ENCODE measurements at places on chromosomes 5 and 9. TPM values are rescaled to one million over a fixed set of nuclear protein-coding genes. Genes with fewer than 3 reads are reported as not detected.
A peak's percentile ranks its signal among the peaks of the same experiment; 100 is the strongest.

- no peak for DNase-seq
Measured at GRCh38 chr5:143592648-143593047, 189.2 kb upstream of the NR3C1 start.

Gene GRIA1
- not detected for total RNA-seq

DNA sequence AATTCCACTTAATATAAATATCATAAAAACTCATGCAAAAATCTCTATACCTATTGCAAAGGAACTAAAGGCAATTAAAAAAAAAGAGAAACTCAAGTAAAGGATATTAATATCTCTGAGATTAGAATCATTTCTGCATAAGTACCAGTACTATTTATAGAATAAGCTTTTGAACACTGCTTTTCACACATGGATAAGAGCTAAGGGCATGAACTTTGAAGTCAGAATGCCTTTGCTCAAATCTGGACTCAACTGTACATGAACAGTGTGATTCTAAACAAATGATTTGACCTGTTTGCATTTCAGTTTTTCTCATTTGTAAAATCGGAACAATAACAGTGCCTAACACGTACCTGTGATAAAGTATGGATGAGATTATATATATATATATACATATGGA lies 255.9 kb downstream of the EFNA5 start:
- DNase-seq, result no peak

- DNase-seq, result no peak
Measured at GRCh38 chr5:68251804-68252522, 36.4 kb downstream of the PIK3R1 start.

- no peak for DNase-seq
Measured at GRCh38 chr5:85334-85995, 6.5 kb upstream of the PLEKHG4B start.

DNA sequence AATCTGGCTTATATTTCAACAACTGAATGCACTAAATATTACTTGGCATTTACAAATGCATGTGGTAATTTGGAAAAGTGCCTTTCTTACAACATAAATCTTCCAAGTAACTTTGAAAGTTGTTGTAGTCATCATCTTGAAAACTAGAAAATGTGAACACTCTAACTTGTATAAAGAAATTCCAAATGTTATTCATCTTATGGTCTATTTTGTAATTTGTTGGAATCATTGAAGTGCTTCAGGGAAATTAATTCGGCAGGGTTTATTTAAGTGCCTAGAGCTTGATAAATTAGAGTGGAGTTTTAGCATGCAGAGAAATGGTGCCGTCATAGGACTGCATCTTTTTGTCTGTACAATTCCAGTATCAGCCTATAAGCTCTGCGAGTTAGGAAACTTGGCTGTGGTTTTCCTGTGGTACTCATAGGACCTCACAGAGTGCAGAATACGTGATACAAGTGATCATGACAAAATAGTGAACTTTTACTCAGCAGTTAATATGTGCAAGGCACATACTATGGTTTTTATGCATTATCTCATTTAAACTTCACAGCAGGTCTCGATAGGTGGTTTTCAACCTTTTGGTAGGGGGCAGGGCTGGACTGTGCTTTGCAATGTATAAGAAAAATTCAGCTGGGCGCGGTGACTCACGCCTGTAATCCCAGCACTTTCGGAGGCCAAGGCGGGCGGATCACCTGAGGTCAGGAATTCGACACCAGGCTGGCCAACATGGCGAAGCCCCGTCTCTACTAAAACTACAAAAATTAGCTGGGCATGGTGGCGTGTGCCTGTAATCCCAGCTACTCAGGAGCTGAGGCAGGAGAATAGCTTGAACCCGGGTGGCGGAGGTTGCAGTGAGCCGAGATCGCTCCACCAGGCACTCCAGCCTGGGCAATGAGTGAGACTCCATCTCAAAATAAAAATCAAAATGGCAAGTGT lies 79.6 kb downstream of the RAI14 start:
- DNase-seq, result no peak

DNA sequence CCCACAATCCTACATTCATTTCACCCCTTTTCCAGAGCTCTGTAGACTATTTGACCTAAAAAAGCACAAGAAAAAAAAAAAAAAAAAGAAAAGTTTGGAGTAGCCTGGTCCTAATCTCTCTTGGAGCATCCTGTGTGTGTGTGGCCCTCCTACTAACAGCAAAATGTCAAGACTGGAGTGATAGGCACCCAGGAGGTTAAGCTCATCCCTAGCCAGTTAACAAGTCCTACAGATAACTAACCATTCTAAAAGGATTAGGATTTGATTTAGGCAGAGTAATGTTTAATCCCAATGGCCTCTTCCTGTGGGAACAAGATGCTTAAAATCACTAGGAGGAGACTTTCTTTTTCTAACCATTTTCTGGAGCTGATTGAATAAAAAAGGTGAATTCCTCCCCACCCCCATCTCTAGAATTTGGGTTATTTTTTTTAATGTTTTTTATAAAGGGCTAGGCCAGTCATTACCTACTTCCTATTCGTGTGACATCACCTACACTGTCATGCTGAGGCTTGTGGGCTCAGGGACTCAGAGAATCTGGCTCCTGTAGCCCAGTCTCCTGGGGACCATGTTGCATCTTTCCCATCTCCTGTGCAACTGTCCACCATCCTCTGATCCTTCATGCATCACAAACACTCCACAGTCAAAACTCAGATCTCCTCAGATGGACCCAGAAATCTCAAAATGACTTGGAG lies 43.2 kb upstream of the NR3C1 start:
- DNase-seq, result no peak

Gene SHISAL2B
- total RNA-seq, result not detected

- no peak for DNase-seq
Measured at GRCh38 chr9:133141833-133142595, 21.0 kb upstream of the RALGDS start.

- DNase-seq, result no peak
Measured at GRCh38 chr9:4992872-4993271, 7.8 kb downstream of the JAK2 start.

- no peak for DNase-seq
Measured at GRCh38 chr9:2934883-2935282, 91.0 kb upstream of the PUM3 start.

DNA sequence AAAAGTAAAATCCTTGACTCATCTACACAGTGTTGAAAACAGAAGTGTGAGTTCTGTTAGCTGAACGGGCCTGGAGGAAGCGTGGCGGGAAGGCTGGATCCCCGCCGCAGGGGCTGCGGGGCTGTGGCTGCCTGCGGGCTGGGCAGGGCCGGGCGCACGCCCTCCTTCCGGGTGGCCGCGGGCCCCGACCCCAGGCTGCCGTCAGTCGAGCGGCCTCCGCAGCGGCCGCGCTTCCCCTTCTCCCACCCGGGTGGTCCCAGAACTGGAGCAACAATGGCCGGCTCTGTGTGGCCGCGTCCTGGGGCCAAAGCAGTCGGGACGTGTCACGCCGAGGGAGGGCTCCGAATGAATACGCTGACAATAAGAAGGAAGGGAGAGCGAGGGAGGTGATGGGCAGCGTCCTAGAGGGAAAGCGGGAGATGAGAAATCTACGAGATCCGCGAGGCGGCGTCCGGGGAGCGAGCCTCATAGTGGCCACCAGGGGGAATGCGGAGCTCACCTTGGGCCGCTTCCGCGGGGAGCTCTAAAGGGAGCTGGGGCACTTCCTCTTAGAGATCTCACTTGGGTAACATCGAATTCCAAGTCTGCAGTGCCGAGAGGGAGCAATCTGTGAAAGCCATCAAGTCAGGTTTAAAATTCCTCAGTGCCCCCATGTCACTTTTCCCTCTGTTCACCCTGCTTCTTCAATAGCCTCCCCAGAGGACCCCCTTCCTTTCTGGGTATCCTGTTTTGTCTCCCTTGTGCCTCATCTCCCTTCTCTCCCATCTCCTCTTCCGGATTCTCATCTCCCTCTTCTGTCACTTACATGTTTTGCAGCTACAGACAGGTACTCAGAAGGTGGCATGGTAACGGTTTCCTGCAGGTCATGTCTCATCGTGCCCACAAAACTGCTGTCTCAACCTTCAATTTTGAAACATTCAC lies 83.9 kb downstream of the SLC1A3 start:
- DNase-seq, result peak; percentile 29

Gene GFPT2
- total RNA-seq, result 553 TPM

DNA sequence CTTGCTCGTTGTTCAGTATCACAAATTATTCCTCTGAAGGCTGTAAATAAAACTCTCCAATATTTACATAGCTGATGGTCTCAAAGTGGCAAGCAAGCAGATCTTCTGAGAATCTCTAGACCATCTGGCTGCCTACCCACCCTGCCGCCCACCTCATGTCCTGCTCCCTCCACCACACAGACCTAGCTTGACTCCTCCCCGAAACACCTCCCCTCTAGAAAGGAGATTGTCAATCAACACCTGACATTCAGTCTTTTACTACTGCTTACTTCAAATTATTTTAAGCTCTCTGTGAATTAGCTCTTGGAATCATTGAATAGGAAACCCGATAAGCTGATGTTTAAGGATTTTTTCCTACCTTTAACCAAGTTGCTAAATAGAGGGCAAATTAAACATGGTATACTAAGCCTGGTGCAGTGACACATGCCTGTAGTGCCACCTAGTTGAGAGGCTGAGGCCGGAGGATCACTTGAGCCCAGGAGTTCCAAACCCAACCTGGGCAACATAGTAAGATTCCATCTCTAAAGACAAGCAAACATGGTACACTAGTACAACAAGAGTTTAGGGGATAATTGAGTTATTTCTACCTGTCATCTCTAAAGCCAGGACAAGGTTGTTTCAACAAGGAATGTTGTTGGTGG lies 10.9 kb upstream of the SOWAHA start:
- no peak for DNase-seq

DNA sequence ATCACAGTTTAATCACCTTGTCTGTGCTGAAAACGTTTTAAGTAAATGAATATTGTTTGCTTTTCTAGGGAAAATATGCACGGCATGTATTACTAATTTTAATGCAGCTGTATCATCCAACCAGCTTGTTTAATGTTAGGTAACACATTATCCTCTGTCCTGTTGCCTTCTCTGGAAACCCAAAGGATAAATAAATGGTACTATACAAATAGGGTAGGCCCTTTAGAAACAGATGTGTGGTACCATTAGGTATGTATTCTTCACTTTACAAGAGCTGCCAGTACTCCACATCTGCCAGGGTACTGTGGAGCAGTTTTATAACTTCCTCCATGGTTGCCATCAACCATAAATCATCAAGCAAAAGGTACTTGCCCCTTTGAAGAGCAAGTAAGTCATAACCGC lies 42.9 kb downstream of the FAF2 start:
- DNase-seq, result no peak

- no peak for DNase-seq
Measured at GRCh38 chr9:15967068-15967467, 414.2 kb downstream of the CCDC171 start.

- DNase-seq, result no peak
Measured at GRCh38 chr9:96087669-96088299, 212.3 kb downstream of the ERCC6L2 start.

DNA sequence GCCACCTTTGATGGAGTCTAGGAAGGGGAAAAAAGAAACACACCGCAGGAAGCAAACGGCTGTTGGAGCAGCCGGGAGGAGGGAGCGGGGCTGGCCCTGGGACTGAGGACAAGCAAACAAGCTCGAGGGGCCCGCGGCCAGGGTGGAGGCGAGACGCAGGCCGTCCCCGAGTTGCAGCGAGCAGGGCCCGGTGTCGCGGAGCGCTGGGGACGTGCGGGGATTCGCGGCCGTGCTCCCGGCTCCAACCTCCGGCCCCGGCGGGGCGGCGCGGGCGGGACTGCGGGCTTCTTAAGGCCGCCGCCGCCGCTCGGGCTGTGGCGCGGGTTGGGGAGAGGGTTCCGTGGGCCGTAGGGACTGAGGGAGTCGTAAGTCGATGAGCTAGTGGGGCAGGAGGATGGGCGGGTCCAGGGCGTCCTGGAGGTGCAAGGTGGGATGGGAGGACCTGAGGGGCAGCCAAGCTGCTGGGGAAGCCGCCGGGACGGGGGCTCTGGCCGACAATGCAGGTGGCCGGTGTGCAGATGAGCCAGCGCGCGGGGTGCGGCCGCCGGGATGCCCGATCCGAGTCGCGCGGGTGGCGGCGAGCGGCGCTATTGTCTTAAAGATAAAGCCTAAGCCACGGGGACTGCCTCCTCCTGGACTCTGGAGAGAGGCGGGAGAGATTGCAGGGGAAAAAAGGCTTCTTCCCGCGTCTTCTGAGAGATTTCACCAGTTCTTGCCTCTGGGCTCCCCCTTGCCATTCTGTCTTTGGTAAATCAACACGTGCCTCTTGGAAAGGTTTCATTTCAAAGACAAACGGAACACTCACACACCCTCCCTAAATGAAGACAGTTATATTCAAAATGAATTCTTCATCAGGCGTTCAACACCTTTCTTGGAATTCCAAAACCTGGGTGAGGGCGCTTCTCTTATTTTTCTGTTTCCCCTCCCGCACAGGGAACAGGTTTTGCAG lies 1.6 kb upstream of the HAPLN1 start:
- DNase-seq, result no peak

Gene CENPK
- total RNA-seq, result 1.2 TPM

Gene GHR
- 140 TPM for total RNA-seq

Gene KCNV2
- total RNA-seq, result not detected

Gene OCLN
- total RNA-seq, result 5.0 TPM

GRCh38 chr9:38008168-38009034 lies 60.6 kb downstream of the SHB start:
- no peak for DNase-seq

DNA sequence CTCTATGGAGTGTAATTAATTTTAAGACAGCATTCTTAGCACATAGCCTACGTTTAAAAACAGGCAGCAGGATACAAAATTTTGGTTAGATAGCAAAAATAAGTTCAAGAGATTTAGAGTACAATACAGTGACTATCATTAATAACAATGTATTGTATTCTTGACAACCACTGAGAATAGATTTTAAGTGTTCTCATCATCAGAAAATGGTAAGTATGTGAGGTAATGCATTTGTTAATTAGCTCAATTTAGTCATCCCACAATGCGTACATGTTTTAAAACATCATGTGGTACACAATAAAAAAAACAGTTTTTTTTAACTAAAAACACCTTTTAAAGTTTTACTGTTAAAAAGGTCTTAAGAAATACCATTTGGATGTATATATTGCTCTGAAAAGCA lies 94.2 kb downstream of the MUSK start:
- DNase-seq, result no peak

- DNase-seq, result no peak
Measured at GRCh38 chr5:170000155-170000554, 19.9 kb upstream of the INSYN2B start.

GRCh38 chr5:34507933-34508332 lies 148.2 kb upstream of the RAI14 start:
- DNase-seq, result no peak

- no peak for DNase-seq
Measured at GRCh38 chr5:41542183-41542582, 31.8 kb upstream of the PLCXD3 start.

DNA sequence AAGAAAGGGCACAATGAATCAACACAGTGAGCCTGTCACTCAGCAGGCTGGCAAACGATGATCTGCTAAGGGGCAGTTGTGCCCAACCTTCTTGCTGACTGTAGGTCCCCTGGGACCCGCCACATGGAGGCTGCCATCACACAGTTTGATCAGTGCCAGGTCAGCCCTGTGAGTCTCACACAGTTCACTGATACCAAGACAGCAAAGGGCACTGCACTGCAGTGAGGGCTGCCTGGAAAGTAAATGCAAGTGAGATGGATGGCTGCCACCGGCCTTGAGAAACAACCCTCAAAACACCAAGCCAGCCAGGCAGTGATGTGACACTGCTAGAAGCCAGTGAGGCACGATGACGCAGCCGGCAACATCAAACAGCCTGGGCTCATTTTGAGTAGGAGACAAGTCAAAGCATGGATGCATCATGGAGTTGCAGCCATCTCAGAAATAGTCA lies 30.3 kb downstream of the FOXD1 start:
- DNase-seq, result no peak

Gene ELOVL7
- 2.1 TPM for total RNA-seq
